ENCODE measurements at places on chromosomes 6 and 20.
A peak's percentile ranks its signal among the peaks of the same experiment; 100 is the strongest.

- DNase-seq = no peak
Measured at GRCh38 chr20:62741191-62741691, 32.6 kb downstream of the NTSR1 start.

GRCh38 chr6:144586986-144587385 lies 301.9 kb downstream of the UTRN start:
- DNase-seq = no peak

- DNase-seq = no peak
Measured at GRCh38 chr20:41052742-41053419, 24.3 kb downstream of the TOP1 start.

GRCh38 chr6:11275598-11275997 lies 43.1 kb upstream of the NEDD9 start:
- DNase-seq = no peak

- no peak for DNase-seq
Measured at GRCh38 chr6:11219400-11219834, 13.1 kb downstream of the NEDD9 start.

DNA sequence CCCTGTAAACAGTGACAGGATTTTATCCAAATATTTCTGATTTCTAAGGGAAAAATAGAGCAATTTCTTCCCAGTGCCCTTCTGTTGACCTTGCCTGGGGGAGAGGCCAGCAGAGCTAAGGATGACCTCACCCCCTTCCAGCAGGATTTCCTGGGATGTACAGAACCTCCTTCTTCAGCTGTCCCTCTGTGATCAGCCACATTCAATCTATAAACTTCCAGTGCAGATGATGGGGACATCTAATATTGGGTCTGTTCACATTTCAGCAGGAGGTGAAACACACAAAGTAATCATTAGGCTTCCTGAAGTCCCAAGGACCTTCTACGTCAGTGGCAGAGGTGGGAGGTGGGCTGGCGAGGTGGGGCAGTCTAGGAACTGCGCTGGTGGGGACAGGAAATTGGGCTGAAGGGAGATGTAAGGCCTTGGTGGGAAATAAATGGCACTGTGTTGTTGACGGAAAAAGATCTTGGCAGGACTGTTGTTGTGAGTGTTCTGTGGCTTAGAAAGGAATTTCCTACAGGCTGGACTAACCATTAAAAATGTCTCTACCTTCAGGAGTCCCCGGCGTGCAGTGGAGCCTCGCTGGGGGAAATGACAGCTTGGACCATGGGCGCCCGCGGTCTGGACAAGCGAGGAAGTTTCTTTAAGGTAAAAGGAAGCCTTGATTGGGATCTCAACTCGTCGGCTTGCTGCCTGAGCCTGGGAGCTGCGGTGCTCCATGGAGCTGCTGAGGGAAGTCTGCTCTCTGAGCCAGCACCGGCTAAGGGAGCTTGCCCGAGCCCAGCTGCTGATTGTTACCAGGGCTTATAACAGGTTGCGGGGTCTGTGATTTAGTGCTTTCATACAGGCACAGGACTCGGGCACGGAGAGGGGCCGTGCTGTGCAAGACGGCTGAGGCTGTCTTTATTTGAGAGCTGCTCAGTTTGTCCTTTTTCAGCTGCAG lies 127.9 kb upstream of the NAA20 start:
- DNase-seq = no peak

GRCh38 chr6:79812195-79812594 lies 135.2 kb downstream of the ELOVL4 start:
- no peak for DNase-seq

GRCh38 chr6:19052219-19052618 lies 665.1 kb downstream of the RNF144B start:
- DNase-seq = no peak

DNA sequence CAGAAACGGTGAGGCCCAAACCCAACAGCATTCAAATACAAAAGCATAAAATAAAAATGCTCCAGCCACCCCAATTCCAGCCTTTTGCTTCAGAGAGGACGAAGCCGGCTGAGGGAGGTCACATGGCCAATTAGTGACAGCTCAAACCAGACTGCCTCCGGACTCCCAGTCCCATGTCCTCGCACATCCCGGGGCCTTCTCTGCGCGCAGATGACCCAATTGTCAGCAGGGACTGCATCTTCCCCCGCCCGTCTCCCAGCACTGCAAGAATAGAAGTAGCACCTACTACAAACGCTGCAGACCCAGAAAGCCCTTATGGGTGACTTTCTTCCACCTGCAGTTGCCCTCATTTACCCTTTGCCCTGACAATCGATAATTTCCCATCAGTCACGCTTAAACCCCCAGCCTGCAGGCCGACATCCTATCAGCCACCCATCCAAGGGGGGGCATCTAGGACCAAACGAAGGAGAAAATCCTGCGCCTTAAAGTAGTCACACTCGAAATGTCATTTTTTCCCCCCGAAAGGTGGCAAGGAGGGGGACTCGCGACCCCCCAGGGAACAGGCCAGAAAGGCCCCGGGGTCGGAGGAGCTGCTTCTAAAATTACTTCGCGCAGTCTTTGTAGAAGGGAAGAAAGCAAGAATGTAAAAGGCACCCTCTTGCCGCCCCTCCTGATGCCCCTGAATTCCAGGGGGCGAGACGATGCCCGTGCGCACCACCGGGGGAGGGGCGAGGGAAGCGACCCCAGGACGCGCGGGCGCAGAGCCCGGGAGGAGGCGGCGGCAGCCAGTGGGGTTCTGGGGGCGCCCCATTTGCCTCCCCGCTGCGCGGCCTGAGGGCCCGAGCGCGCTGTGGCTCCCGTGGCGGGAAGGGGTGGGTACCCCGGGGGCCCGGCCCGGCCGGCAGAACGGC lies 792 bp downstream of the SLC23A2 start:
- DNase-seq = peak; percentile 21

DNA sequence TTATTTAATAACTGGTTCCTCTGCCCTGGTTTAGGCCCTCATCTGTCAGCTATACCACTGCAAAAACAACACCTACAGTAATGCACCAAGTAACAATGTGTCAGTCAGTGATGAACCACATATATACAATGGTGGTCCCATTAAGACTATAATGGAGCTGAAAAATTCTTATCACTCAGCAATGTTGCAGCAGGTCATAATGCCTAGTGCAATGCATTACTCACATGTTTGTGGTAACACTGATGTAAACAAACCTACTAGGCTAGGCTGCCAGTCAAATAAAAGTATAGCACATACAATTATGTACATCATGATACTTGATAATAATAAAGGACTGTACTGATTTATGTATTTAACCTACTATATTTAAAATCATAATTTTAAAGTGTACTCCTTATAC lies 31.3 kb downstream of the RARS2 start:
- no peak for DNase-seq

DNA sequence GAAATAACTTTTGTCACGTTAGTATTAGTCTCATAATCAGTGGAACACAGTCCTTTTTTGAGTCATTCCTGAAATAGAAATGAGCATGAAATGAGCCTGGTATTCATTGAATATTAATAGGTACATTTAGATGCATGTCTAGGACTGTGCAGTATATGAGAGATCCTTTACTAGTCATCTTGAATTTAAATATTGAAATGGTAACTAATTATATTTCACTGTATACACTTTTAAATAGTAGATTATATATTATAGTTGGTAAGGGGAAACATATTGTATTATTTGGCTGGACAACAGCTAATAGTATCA lies 59.4 kb downstream of the RSPO3 start:
- no peak for DNase-seq

Data from NCI-H1105 (cell line).